ENCODE measurements at places on chromosomes 3 and 15.

DNA sequence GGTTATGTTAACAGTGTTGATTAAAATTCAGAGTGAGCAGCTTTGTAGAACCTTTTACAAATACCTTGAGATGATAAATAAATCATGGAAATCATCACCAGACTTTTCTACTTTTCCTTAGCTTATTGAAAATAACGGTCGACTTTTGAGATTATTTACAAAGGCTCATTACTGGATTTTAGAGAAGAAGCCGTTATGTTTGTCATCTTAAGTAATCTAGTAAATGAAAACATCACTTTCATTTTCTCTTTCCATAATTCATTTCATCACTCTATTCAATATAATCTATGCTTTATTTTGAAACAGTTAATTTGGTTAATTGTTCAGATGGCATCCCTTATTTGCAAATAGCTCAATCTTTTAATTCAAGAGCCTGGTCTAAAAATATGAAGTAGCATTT, 3.6 kb downstream of the PLCL2 start:
- no peak for DNase-seq

DNA sequence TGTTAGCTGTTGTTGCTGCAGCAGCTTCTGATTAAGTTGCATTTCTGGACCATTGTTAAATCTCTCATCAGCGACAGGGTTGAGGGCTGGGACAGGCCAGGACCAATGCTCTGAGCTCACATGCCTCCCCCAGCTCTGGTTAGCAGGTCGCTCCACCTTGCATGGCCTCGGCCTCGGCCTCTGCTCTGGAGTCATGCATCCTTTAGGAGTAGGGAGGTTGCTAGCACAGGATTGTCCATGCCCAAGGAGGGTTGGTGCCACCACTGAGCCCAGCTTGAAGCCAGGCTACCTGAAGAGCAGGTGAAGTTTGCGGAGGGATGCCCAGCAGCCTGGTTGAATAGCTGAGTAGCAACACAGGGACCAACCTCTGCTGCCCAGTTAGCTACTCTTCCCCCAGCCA, 11.2 kb upstream of the CPNE9 start:
- DNase-seq: no peak

- DNase-seq: no peak
Observed at GRCh38 chr3:98791341-98792325, 28.5 kb downstream of the ST3GAL6 start.

DNA sequence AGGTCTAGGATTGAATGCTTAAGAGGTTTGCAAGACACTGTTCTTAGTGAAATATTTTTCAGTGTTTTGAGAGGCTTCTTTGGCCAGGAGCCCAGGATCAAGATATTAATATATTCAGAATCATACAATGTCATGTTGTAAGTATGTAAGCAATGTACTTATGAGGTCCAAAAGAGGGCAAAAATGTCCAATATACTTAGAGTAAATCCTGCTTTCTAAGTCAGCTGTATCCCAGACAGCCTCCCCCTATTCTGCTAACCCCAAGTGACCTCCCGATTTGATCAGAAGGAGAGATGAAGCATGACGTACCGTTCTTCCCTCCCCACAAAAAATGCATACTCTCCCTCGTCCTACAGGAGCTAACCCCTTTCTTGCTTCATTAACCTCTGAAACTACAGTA, 70.9 kb downstream of the CHAC1 start:
- DNase-seq: no peak

DNA sequence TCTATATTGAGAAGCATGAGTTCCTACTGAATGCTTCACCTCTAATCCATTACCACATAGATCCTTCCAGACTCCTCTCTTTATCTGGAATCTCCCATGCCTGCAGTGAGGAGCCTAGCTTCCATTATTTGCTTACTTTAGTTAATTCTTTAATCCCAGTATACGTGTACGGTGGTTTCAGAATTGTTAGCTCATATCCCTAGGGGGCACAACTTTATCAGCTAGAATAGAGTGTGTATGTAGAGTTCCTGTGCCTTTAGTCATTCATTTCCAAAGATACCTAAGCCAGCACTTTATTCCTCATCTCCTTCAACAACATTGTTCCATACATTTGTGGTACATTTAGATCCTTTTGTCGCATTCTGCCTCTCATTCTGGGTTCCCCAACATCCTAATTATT, 226.0 kb downstream of the TJP1 start:
- no peak for DNase-seq

GRCh38 chr15:42591238-42591934, 16.0 kb downstream of the STARD9 start:
- no peak for DNase-seq

GRCh38 chr15:29322415-29322814, 52.8 kb upstream of the NSMCE3 start:
- DNase-seq: no peak

GRCh38 chr3:148990236-148990635, 1.1 kb upstream of the GYG1 start:
- DNase-seq: no peak

GRCh38 chr15:52104532-52105004, 8.0 kb downstream of the BCL2L10 start:
- no peak for DNase-seq

- DNase-seq: no peak
Observed at GRCh38 chr3:172126741-172127140, 87.4 kb downstream of the FNDC3B start.

GRCh38 chr15:59190291-59190690, 16.4 kb upstream of the LDHAL6B start:
- DNase-seq: no peak

DNA sequence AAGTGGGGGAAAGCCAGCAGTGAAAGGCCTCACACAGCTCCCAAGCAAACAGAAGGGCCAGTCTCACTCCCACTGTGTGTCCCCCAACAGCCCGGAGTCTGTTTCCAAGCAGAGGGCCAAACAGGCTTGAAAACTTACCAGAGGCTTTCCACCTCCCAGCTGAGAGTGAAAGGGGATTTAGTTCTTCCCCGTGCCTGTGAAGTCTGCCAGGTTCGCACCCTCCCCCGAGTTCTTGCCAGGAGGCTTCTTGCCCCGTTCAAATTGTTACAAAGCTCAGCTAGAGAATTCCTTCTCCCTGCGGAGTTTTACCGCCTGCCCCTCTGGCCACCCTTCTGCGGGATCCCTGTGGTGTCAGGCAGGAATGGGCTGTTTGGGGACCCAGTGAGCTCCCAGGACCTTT, 68.0 kb upstream of the WNT7A start:
- DNase-seq: no peak

Data from activated gamma-delta T cell treated with Interleukin-2 at 50 U/mL for 16 hours (primary cell).